Stimulated activated naive CD8-positive, alpha-beta T cell treated with anti-CD3 and anti-CD28 coated beads, Interleukin-15, amount 100 ng/mL, for 72 hours (primary cell): ENCODE measurements at places on chromosomes 5 and 9.
A peak's percentile ranks its signal among the peaks of the same experiment; 100 is the strongest.

DNA sequence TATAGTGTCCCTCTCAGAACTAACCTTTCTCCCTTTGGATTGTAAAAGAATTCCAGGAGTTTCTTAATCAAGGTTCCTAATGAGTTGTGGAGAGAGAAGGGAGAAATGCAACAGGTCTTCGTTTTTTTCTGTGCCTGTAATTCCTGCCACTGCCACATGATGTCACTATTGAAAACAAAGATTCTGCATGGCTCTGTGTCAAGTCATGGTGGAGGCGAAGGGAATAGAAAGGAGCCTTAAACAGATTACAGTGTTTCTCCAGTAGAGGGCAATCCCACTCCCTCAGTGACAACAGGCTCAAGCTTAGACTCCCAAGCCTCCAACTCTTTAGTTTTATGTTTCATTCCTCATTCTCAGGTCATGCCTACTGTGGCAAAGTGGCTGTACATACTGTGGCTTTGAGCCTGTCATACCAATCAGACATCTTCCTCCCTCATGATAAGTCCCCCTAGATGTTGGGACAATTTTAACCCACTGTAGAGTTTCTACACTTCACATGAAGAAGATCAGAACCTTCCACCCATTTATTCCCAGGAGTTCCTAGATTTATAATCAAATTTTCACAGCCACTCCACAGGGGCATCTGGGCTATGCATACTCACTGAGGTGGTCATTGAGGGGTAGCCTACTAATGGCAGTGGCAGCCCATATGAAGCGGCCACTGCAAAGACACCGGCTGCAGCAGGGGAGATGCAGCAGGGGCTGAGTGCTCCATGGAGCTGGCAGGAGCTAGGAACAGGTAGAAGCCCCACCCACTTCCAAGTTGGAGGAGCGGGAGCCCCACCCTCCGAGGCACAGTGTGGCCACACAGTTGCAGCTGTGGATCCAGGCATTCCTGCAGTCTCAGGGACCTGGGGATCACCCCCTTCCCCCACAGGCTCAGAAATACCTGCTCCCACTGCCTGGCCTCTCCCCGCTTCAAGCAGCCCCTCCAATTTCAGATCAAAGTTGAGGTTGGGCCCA is 97.4 kb upstream of the TRIM32 start:
- peak; percentile 3 for DNase-seq

DNA sequence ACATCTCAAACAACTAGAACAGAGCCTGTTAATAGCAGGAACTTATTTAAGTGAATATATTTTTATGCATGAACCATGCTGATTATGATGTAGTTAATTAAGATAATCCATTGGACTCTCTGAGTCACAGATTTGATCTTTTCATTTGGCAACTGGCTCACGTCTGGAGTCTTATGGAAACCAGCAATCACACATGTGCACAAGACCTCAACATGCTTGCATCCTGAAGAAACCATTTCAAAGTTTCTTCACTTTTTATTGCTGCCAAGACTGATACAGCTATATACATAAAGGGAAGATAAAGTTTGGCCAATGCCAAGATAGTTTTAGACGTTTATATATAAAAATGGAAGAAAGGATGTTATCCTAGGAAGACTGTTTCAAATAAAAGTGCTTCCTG is 13.3 kb upstream of the C9 start:
- no peak for DNase-seq

DNA sequence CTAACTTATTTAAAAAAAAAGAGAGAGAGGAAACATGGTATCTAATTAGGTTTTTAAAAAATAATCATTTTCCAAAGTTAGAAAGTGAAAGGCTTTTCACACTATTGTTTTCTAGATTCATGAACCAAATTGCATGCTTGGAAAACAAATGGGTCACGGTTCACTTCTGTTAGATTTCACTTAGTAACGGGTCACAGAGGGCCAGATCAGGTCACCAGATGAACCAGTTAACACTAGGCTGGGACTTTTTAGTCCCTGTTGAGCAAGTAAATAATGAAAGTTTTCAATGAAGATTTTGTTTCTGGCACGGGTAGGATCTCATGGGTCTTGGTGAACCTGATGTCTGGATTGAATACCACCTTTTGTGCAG is 207.2 kb upstream of the RFX3 start:
- no peak for DNase-seq

GRCh38 chr9:93379051-93379450 is 72.4 kb upstream of the FAM120A start:
- no peak for DNase-seq

- DNase-seq = no peak
Observed at GRCh38 chr5:103620851-103621547, 58.4 kb upstream of the NUDT12 start.

- no peak for DNase-seq
Observed at GRCh38 chr5:97049175-97049574, 93.2 kb downstream of the LIX1 start.

- no peak for DNase-seq
Observed at GRCh38 chr9:126049088-126049487, 277.5 kb upstream of the MVB12B start.

GRCh38 chr9:108186642-108187395 is 669.0 kb downstream of the ACTL7B start:
- no peak for DNase-seq

- no peak for DNase-seq
Observed at GRCh38 chr5:83418356-83419321, 52.9 kb upstream of the VCAN start.

DNA sequence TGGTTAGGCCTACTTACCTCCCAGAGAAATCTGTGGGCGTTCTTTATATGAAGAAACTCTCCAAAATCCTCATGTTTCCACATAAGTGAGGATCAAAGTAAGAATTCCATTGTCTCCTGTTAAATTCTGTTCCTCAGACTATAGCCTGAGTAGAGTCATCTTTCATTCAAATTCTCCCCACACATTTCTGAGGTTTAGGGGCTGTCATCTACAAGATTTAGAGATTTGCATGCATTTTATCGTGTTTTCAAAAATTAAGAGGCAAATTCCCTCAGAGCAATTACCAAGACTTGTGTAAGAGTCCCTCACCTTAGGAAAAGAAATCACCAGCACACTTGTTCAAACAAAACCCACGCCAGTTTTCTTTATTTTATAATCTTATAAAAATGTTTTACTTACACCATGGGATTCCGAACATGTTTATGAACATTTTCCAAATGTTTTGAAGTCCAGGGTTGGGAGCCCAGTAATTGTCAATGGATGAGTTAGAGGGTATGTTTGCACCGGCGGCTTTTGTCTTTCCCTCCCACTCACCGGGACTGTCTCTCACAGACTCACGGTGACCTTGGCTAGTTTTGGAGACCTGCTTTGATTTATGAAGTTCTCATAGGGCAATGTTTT is 367.6 kb downstream of the ENC1 start:
- DNase-seq = no peak

GRCh38 chr5:127290019-127290945 is at the start of gene MEGF10:
Gene MEGF10 (plus strand): TSS chr5:127290796. CDS start chr5:127331309, 40,513 bp downstream.
- peak; percentile 13 for DNase-seq

DNA sequence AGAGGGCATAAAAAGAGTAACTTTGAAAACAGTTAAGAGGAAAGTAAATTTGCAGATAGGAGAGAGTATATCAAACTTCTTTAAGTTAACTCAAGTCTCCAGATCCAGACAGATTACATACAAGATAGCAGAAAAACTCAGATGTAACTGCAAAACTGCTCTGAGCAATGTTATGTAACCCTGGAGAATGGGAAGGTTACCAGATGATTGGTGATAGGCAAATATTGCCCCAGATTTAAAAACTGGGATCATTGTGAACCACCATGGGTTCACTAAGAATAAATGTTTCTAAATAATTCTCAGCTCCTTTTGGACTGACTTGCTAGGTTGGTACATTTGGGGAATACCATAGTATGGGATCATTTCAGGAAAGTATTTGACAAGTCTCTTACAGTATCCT is 176.5 kb downstream of the ARL15 start:
- no peak for DNase-seq
